ENCODE measurements at places on chromosomes 3 and 15.

- DNase-seq = no peak
Observed at GRCh38 chr3:63798949-63799348, 20.1 kb upstream of the C3orf49 start.

- no peak for DNase-seq
Observed at GRCh38 chr3:194730365-194730764, 44.7 kb downstream of the FAM43A start.

DNA sequence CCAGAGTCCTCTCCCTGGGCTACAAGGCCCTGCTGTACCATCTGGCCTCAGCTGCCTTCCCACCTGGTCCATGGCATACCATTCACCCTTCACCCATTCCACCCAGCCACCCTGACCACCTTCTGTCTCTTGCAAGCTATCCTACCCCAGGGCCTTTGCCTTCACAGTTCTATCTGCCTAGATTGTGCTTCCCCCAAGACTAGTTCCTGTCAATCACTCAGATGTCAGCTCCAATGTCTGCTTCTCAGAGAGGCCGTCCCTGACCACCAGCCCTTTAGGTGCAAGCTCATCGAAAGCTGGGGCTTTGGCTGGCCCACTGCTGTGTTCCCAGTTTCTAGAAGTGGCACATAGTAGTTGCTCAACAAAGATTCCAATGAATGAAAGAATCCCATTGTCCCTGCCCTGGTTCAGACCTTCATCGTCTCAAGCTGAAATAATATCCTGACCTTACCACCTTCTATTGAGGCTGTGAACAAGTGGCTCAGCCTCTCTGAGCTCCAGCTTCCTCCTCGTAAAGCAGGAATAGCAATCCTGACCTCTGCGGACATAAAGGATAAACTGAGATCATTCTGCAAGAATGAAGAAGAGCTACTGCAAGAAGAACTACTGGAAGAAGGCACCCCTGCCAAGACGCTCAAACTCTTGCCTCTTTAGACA is 15.8 kb downstream of the EFCAB12 start:
- no peak for DNase-seq

DNA sequence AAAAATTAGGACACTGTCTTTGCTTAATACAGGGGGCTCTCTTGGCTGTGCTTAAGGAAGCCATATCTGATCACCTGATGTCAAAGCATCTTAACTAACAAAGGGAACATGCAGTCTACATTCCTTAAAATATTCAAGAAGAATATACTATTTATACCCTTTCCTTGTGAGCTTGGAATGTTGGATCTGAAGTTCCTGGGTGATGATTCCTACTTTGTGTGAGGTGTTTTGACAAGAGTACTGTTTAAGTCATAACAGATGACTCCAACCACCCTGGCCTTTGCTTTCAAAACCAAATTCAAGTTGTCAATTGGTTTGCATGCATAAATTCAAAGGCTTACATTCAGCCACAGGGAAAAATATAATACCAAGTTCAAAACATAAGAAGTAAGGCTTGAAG is 862.7 kb upstream of the SEMA6D start:
- no peak for DNase-seq

DNA sequence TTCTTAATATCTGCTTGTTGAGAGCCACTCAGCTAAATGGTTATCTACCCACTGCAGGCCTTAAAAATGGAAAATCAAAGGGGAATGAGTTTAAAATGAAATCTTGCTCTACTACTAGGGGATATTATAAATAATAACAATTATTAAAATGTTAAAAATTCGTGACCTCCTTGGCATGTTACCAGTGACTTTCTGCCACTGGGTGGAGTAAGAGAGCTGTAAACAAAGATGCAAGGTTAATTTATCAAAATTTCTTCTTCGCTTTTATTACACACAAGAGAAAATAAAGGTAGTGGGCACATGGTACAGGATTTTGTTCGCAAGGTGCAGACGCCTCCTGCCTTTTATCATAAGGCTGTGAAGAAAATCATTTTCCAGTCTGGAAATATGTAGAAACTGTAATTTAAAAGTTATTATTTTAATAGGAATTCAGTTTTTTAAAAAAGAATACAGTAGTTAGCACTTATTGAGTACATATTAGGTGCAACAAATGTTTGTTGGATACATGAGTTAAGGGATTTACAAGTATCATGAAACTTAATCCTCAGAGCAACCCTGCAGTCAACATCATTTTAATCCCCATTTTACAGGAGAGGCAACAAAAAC is 272.6 kb downstream of the SUCLG2 start:
- DNase-seq = peak; percentile 2

- DNase-seq = no peak
Observed at GRCh38 chr3:112687211-112687610, 46.3 kb upstream of the CCDC80 start.

DNA sequence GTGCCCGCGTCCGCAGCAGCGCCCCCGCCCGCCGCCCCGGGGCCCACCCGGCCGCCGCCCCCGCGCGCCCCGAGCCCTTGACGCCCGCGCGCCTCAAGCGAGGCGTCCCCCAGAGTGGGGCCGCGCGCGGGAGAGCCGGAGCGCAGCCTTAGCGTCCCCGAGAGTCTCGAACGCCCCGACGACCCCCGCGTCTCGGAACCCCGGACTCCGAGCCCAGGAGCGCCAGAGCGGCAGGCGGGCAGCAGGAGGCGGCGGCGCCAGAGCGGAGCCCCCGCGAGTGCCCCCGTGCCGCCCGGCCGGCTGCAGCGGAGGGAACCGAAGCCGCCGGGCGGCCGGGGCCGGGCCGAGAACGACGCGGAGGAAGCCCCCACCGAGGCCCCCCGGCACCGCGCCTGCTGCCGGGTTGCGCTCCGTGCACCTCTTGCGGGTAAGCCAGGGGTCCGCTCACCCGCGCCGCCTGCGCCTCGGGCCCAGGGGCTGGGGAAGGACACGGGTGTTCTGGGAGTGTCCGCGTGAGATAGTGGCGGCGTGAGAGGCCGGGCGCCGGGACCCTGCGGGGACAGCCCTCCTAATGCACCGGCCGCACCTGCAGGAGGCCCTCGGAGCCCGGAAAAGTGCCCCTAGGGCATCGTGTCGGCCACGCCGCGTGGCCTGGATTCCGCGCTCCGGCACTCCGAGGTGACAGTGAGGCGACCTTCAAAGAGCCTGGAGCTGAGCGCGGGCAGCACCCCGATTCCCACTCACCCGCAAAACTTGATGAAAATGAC is 52.0 kb upstream of the ULK4 start:
- DNase-seq = no peak

Measured in NCI-H1694 treated with DMSO at 0.1 percent for 48 hours (cell line).